A549 treated with DMSO at 1 μM for 4 hours (cell line): ENCODE measurements at places on chromosomes 4 and X. TPM values are rescaled to one million over a fixed set of nuclear protein-coding genes. Genes with fewer than 3 reads are reported as not detected.

The THOC2 gene
- total RNA-seq = 30.2 to 43.6 TPM (median 39.8 TPM) in 5 replicates

The GSX2 gene
- total RNA-seq = not detected in 5 replicates

The UGT2A1 gene
- total RNA-seq = not detected in 5 replicates

The PITX2 gene
- 1.0 to 1.6 TPM (median 1.3 TPM) in 5 replicates for total RNA-seq

The XPNPEP2 gene
- not detected in 5 replicates for total RNA-seq
